Motor neuron (in vitro differentiated cells): ENCODE measurements at places on chromosomes 5 and 9. TPM values are rescaled to one million over a fixed set of nuclear protein-coding genes. Genes with fewer than 3 reads are reported as not detected.

The KLHL9 gene
- total RNA-seq, result 25.9 and 26.1 TPM in 2 replicates

The PCDHB10 gene
- 25.4 and 25.9 TPM in 2 replicates for total RNA-seq

The AHRR gene
- 1.5 and 1.6 TPM in 2 replicates for total RNA-seq

The SLC4A9 gene
- total RNA-seq, result 0.36 TPM in 1 of 2 replicates, not detected in the other

The SHB gene
- total RNA-seq, result 10.2 and 10.3 TPM in 2 replicates

The LHX6 gene
- 3.2 and 3.9 TPM in 2 replicates for total RNA-seq

The PLPP6 gene
- 12.4 and 13.1 TPM in 2 replicates for total RNA-seq

The FST gene
- total RNA-seq, result 10.4 and 17.7 TPM in 2 replicates

The TRIM7 gene
- 0.86 and 3.4 TPM in 2 replicates for total RNA-seq
